CD8-positive, alpha-beta T cell (primary cell): ENCODE measurements at places on chromosomes 6 and 20.

- DNase-seq = no peak
Measured at GRCh38 chr6:110322151-110322873, 35.8 kb downstream of the METTL24 start.

DNA sequence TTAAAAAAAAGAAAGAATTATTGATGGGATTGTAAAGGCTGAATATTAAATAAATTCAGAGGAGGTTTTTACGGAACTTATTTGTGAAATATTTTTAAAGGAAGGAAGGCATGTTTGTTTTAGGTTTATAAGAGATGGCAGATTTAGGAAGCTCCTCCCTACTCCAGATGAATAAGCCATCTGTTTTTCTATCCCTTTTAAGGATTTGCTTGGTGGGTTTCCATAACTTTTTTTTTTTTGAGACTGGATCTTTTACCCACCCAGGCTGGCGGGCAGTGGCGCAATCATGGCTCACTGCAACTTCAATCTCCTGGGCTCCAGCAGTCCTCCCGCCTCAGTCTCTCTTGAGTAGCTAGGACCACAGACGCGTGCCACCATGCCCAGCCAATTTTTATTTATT is 30.4 kb downstream of the PTPRA start:
- no peak for DNase-seq

GRCh38 chr20:48743807-48744206 is 84.0 kb downstream of the PREX1 start:
- no peak for DNase-seq

DNA sequence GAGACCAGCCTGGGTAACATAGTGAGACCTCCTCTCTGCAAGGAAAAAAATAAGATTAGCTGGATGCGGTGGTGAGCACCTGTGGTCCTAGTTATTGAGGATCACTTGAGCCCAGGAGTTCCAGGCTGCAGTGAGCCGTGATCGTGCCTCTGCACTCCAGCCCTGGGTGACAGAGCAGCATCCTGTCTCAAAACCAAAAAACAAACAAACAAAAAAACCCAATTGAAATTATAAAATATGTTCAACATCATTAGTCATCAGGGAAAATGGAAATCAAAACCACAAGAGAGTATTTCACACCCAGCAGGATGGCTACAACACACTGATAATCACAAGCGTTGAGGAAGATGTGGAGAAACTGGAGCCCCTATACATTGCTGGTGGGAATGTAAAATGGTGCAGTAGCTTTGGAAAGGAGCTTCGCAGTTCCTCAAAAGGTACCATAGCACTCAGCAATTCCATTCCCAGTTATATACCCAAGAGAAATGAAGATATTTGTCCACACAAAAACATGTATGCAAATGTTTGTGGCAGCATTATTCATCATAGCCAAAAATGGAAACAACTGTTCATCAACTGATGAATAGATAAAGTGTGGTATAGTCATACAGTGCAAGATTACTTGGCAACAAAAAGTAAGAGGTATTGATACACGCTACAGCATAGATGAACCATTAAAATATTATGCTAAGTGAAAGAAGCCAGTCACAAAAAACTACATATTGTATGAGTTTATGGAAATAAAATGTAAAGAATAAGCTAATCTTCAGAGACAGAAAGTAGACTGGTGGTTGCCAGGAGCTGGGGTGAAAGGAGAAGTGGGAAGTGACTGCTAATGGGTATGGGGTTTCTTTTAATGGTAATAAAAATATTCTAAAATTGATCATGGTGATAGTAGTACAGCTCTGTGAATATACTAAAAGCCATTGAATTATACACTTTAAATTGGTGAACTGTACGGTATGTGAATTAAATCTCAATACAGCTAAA is 38.7 kb upstream of the RIPOR2 start:
- DNase-seq = no peak

DNA sequence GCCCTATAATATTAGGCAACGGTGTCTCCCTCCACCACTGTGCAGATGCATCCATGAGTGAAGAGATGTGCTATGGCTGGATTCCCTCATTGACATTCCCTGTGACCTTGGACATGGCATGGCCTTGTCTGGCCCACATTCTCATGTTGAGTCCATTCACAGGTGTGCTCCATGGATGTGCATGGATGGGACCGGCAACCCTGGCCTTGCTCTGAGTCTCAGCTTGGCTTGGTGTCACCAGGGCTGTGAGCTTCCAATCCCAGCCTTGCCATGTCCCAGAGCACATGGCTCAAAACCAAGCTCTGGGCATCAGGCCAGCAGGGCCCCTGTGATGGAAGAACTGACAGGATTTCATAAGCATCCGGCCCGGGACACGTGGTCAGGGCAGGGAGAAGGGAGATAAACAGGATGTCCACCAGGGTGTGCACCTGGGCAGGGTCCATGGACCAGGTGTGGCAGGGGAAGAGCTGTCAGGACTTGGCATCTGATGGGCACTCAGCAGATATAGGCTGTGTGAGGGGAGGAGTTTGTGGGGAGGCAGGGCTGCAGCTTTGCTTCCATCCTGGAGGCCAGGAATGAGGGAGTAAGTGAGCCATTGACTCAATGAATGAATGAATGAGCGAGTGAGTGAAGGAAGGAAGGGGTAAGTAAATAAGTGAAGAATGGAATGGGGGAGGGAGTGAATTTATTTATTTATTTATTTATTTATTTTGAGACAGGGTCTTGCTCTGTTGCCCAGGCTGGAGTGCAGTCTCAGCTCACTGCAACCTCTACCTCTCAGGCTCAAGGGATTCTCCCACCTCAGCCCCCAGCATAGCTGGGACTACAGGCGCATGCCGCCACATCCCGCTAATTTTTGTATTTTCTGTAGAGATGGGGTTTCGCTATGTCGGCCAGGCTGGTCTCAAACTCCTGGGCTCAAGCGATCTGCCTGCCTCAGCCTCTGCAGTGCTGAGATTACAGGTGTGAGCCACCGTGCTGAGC is 15.7 kb downstream of the NRSN2 start:
- DNase-seq = no peak

- no peak for DNase-seq
Measured at GRCh38 chr20:60224914-60225313, 266.7 kb downstream of the CDH26 start.
